ENCODE measurements at places on chromosomes 3 and 15. TPM values are rescaled to one million over a fixed set of nuclear protein-coding genes. Genes with fewer than 3 reads are reported as not detected.

DNA sequence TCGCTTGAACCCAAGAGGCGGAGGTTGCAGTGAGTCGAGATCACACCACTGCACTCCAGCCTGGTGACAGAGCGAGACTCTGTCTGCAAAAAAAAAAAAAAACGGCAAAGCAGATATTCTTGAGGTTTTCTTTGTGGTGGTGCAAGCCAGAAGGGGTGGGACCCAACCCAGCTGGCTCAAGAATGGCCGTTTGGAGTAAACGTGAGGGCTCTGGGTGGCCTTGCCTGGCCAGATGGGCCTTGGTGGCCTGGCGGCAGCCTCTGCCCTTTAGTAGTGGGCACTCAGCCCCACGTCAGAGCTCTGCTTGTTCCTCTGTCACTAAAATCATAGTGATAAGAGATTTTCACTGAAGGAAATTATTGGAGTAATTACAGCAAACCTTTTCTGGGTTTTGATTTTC lies 50.5 kb downstream of the ATP1B3 start:
- no peak for DNase-seq

Gene SRGAP3
- 5.0 TPM for total RNA-seq

Gene CHAC1
- total RNA-seq: 4.4 TPM

Gene LOXL1
- 161 TPM for total RNA-seq

DNA sequence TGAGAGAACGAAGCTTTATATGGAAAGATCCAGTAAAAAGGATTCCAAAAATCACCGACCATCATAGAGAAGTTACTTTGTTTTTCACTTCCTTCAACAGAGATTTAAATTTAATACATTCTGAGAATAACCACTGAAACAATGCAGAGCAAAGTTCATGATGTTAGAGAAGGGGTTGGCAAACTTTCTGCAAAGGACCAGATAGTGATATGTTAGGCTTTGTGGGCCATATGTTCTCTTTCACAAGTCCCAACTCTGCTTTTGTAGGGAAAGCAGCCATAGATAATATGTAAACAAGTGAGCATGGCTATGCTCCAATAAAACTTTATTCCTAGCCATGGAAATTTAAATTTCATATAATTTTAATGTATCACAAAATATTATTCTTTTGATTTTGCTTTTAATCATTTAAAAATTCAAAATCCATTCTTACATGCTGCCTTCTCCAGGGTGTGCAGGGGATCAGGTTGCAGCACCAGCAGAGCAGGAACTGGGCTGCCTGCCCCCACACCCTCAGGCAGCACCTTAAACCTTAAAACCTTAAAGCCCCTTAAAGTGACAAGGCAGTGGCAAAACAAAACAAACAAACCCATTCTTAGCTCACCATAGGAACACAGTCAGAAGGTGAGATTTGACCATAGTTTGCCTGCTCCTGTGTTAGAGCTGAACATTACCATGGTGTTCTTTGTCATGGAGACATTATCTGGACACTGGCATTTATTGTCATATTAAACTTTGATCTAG lies 16.9 kb upstream of the IGSF10 start:
- DNase-seq: no peak

Gene PLD1
- total RNA-seq: 7.8 TPM

DNA sequence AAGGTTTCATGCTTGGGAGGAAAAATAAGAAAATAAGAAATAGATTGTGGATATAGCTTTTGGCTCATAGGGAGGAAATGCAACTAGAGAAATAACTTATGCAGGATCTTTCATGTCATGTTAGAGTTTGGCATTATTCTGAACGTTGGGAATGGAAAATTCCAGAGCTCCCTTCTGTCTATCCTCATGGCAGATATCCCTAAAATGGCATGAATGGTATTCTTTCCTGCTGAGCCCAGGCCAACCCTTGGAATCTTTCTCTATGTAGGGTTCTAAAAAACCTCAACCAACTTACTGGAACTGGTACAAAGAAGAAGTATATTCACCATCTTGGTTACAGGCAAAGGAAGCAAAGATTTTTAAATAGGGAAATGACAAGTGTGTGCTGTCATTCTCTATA lies 212.5 kb downstream of the CHST2 start:
- DNase-seq: no peak

DNA sequence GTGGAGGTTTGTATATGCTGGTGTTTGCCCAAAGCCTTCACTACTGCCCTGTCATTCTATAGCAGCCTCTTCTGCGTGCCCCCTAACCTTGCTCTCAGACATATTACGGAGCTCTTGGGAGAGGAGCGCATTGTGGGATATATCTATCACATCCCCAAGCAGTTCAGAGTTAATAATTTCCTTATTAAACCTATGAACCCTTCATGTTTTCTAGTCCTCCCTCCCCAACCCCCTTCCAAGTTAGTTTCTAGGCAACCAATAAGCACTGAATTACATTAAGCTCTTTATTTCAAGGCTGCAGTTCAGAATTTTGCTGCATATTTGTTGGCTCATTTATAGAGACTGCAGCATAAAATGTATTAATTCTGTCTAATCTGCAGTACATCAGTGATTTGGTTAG lies 57.3 kb upstream of the GRM7 start:
- no peak for DNase-seq

GRCh38 chr3:21839176-21839575 lies 88.2 kb upstream of the ZNF385D start:
- no peak for DNase-seq

DNA sequence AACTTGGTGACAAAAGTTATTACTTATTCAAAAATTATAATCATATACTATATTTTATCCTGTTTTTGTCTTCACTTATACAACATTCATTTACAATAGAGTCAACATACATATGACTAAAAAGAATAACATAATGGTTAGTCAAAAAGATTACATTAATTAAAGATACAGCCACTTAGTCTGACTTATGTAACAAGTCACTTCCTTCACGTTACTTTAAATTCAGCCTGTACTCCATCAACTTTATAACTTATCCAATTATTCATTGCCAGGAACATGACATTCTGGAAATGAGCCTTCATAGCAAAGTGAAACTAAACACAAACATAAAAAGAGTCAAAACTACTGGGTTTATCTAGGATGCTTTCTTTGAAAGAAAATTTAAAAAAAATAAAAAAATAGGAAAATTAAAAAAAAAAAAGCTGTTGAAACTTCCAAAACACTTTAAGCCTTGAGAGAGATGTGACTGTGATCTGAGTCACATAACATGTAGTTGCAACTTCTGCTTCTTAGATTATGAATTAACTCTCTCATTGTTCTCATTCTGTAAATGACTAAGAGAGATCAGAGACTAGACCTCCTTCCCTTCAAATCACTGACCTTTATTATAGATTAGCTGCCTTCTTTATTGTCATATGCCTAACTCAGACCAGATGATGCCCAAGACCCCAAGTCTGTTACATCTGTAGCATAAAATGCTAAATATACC lies 107.8 kb downstream of the MYRIP start:
- DNase-seq: no peak

GRCh38 chr3:161766331-161766730 lies 269.7 kb downstream of the OTOL1 start:
- DNase-seq: no peak

DNA sequence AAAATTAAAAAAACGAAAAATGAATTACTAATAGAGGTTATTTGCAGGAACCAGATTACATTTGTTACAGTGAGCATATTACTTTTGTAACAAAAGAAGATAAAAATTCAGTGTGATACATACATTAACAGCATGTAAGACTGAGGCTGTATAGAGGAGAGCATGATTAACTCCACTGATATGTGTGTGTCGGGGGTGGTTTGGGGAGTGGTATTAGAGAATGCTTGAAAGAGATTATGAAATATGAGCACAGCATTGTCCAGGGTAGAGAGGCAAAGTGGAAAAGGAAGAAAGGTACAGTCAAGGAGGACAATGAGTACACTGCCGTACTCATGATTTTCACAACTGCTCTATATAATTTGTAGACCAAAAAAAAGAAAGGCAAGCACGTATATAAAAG lies 62.9 kb upstream of the LRRFIP2 start:
- DNase-seq: no peak

Gene KNL1
- total RNA-seq: 43.4 TPM

Gene DUOXA2
- not detected for total RNA-seq

- peak; percentile 71 for DNase-seq
Observed at GRCh38 chr15:38564557-38565286, at the start of gene RASGRP1. Gene RASGRP1 (minus strand): TSS chr15:38564814. CDS start chr15:38564628, 186 bp downstream.

DNA sequence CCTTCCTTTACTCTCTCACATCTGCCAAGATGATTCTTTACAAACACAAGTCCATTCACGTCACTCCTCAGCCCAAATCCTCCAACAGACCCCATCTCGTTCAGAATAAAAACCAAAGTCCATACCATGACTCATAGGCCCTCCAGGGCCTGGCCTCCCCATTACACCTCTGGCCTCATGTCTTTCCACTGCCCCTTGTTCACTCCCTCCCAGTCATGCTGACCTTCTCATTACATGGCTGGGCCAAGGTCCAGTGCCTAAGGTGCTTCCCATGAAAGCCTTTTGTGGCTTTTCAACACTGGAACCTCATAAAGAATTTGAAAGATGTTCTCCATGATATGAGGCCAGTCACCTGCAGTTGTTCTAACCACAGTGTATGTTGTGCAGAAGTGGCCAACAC lies 44.5 kb downstream of the NEK10 start:
- DNase-seq: no peak
